Sciatic nerve (tissue), 2 donors: ENCODE measurements at places on chromosomes 12 and 14. TPM values are rescaled to one million over a fixed set of nuclear protein-coding genes. Genes with fewer than 3 reads are reported as not detected.

The DAO gene
- total RNA-seq: not detected

The POLE2 gene
- total RNA-seq: 2.0 TPM

The DGKA gene
- 31.8 TPM for total RNA-seq

The SIX6 gene
- not detected for total RNA-seq

The OAS2 gene
- total RNA-seq: 8.4 TPM
